ENCODE measurements at places on chromosomes 11 and 22.

DNA sequence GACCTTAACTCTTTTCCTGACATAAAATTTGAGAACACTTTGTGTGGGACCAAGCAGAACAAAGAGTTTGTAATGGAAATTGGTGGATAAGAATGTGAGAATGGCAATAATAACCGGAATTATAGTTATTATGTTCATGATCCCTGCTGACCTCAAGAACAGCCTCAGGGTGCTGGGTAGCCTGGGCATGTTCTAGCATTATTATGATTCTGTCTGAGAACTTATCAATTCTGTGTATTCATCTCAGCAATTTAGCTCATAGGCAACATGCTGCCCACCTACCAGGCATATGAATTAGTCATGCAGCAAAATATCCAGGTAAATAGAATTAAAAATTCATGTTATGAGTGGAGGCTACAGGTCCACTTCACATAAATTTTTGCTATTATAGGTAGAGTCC lies 61.9 kb downstream of the CTSC start:
- DNase-seq, result no peak

- no peak for DNase-seq
Observed at GRCh38 chr11:86183694-86184093, 60.9 kb upstream of the EED start.

- no peak for DNase-seq
Observed at GRCh38 chr22:31248965-31249958, 37.2 kb downstream of the LIMK2 start.

DNA sequence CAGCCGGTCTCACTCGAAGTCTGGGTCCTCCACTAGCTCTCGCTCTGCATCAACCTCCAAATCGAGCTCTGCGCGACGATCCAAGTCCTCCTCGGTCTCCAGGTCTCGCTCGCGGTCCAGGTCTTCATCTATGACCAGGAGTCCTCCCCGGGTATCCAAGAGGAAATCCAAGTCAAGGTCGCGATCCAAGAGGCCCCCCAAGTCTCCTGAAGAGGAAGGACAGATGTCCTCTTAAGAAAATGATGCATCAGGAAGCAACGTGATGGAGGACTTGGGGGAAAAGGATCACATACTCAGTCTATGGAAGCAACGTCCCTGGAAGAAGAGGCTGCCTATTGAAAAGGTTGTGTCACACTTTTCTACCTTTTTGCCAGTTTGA lies 1.1 kb downstream of the SRSF8 start:
- DNase-seq, result no peak

- DNase-seq, result no peak
Observed at GRCh38 chr22:44099696-44100095, 75.6 kb downstream of the PARVB start.

- DNase-seq, result peak; percentile 90
Observed at GRCh38 chr22:31292236-31292989, at the start of gene PIK3IP1. PIK3IP1 (minus strand) TSS chr22:31292488; CDS start chr22:31292344, 144 bp downstream.

- DNase-seq, result no peak
Observed at GRCh38 chr22:42934338-42934737, 77.3 kb upstream of the ARFGAP3 start.

- DNase-seq, result no peak
Observed at GRCh38 chr11:110479108-110480101, 49.7 kb downstream of the FDX1 start.

DNA sequence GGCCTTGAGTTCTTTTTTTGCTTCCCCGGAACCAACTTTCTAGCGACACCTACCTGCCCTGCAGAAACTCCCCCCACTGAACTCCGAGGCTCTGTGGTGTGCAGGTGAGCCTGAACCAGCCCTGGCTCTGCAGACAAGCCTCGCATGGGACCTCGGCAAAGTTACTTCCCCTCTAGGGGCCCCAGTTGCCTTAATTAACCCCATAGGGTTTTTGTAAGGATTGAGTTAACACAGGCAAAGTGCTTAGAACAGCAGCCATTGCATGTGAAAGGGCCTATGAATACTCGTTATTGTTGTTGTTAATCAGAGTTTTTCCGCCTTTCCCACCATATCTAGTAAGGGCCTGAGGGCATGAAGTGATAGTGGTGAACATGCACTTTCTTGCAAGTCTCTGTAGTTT lies 12.6 kb upstream of the SYT13 start:
- DNase-seq, result no peak

DNA sequence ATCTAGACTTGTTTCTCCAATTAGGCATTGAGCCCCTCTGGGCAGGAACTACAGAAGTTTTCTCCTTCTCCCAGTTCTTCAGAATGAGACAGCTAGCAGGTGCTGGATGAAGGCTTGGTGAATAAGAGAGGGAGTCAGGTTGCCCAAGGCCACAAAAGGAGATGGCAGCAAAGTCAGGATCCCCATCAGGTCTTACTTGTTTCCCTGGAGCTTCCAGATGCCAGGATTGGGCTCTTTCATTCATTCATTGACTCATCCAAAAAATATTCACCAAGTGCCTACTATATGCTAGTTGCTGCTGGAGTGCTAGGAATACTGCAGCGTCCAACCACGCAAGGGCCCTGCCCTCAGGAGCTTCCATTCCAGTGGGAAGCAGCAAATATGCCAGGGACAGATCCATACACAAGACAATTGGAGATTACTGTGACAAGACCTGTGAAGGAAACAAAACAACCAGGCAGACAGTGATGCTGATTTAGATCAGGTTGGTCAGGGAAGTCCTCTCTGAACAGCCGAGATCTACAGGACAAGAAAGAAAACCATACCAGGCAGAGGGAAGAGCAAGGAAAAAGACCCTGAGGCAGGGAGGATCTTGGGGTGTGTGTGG lies 24.6 kb upstream of the LMO1 start:
- no peak for DNase-seq

DNA sequence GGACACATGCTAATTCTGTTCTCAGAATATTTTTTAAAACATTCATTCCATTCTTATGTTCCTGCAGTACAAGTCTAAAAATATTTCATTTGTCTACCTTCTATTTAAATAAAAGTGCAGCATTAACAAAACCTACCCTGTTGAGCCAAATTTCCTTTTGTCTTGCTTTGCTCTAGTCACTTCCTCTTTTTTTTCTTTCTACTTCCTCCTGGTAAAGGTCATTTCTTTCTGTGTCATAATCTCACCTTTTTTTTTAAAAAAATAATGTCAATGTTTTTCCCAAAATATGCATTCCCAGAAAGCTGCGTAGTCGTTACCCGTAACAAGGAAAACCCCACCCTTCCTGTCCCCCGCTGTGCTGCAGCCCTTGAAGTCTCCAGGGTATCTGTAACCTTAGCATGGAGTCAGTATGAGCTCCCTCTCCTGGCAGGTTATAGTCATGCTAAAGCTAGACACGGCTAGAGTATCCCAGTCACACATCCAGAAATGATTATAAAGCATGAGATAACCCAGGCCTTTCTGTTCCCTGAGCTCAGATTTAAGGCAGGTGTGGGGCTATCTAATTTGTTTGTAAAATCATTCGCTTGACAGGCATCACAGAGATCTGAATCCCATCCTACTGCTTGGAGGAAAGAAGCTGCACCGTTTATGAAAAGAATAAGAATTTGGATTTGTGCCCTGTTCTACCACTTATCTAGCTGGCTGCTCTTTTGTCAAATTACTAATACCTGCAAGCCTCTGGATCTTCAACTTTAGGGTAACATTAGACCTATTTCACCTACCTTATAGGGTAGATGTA lies 51.1 kb upstream of the EED start:
- peak; percentile 45 for DNase-seq

DNA sequence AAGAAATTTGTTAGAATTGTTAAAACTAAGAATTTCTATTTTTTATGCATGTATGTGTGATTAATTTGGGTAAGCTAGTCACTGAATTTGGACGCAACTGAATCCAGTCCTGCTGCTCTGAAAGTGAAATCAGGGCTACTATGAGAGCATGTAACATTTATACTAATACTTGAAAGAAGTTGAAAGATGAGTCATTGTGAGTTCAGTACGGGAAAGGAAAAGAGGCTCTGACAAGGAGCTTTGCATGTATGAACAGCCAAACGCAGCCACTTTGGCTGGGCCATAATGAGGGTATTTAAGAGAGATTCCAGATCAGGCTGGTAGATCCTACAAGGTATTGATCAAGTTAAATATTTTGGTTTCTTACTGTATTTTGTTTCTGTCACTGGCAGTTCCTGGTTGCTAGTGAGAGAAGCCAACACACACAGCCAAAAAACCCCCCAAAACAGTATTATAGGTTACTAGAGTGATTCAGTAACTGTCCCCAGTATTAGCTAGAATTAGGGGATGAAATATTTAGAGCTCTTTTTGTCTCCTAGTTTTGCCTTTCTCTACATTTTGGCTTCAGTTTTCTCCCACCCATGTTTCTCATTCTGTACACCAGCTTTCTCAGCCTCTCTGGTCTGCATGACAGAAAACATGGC lies 14.1 kb downstream of the AASDHPPT start:
- no peak for DNase-seq

- DNase-seq, result no peak
Observed at GRCh38 chr11:118282606-118283005, 18.5 kb upstream of the MPZL2 start.

- no peak for DNase-seq
Observed at GRCh38 chr11:15967966-15968365, 388.4 kb downstream of the SOX6 start.

DNA sequence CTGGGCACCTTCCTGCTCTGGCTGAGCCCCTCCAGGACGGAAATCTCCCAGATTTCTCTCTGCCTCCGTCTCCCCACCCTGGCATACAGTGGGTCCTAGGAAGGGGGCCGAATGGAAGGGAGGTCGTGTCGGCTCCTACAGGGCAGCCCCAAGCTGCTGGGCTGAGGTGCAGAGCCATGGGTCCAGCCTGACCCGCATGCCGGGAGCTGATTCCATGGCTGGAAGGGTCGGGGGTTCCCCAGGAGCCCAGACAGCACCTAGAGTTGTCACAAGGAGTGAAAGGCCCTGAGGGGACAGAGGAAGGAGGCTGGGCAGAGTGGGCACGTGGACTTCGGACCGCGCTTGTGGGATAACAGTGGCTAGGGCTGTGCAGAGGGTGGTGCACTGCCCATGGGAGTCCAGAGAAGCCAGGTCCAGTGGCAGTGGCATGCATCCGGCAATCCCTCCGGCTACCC lies 16.5 kb downstream of the CCND1 start:
- DNase-seq, result no peak

DNA sequence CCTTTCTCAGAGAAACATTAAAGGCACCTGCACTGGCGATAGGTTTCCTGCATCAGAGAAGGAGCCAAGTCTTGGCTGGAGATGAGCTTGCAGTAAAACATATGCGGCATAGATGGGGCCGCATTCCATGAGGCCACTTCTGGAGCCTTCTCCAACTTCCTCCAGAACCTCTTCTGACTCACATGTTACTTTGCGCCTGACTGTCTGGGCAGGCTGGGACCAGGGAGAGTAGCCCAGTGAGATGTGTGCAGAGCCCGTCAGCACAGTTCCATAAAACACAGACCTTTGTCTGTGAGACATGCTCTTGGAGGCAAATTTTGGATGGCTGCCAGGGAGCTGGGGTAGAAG lies 55.4 kb upstream of the BID start:
- DNase-seq, result no peak

DNA sequence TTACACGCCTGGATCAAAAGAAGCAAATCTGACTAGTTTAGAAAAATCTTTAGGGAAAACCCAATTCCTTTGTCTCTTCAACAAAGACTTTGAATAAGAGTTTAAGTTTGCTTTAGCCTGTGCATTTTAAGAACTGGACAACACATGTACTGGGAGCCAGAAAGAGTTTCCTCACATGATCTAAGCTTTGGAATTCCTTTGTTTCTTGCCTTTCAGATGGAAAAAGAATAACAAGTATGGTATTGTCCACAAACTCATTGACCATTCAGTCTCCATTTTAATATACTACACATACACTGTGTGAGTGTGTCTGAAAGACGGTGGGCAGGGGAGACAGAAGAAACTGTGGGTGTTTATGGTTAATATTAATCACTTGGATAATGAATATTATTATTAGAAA lies 205.6 kb downstream of the MAML2 start:
- DNase-seq, result no peak

GRCh38 chr11:134425816-134426536 lies 13.9 kb upstream of the B3GAT1 start:
- no peak for DNase-seq

GRCh38 chr22:22507743-22508273 lies 734 bp downstream of the ZNF280B start:
- peak; percentile 11 for DNase-seq

DNA sequence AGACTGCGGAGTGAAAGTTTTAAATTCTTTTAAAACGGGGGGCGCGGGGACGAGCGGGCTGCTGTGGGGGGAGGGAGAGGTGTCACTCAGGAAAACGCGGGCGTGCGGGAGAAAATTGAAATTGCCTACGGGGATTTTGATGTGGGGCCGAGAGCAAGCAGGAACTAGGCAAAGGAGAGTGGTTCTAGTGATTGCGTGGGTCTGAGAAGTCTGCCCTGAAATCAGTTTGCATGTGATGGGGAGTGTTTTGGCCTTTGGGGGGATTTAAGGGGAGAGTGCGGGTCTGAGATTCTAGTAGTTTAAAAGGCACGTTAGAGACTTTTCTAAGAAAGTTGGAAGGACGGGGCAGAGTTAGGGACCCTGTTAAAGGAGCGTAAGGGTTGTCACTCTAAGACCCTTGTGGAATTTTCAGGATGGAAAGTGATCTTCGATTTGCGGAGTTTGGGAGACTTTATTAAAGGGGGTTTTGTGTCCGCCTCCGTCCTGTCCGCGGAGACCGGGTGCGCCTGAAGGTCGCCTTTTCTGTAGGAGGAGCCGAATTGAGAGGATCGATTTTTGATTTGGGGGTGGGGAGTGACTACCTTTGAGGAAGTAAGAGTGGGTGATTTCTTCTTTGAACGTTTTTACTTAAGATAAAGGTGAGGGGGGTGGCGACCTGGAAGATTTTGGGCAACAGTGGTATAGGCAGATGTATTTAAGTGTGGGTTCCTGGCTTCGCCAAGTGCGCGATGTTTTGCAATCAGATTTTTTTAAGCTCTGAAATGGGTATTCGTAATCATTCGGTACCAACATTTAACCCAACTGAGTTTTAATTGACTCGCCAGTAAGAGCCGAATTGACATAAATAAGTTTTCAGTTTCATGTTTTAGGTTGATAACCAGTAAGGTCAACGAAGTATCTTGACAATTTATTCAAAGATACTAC lies 1.1 kb downstream of the EED start:
- DNase-seq, result peak; percentile 4

GRCh38 chr11:6876914-6877313 lies 489 bp downstream of the OR10A4 start:
- DNase-seq, result no peak

- DNase-seq, result no peak
Observed at GRCh38 chr11:108466405-108466804, 924 bp downstream of the C11orf65 start.

All from CD8-positive, alpha-beta memory T cell (primary cell).